ENCODE measurements at places on chromosomes 3 and 15.

GRCh38 chr15:88956906-88957305 lies 43.7 kb upstream of the MFGE8 start:
- DNase-seq = no peak

DNA sequence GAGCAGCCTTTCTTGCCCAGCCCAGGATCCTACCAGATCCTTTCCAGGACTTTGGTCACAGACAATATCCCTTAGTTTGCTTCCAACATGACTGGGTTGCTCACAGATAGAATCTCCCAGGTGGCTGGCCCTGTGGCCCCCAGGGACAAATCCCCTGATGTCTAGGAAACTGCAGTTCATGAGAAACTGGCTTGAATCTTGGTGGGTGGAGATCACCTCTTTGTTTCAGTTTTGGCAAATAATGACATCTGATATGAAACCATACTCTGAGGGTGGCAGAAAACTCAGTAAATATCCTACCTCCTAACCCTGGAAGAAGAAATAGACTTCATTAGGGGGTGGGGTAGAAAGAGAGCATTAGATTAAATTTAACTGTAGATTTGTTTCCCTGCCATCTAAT lies 44.1 kb upstream of the PFN2 start:
- no peak for DNase-seq

GRCh38 chr3:186307594-186308221 lies 54.3 kb downstream of the DGKG start:
- DNase-seq = no peak

- DNase-seq = peak; percentile 42
Measured at GRCh38 chr3:181176601-181177000, 187.1 kb upstream of the DNAJC19 start.

DNA sequence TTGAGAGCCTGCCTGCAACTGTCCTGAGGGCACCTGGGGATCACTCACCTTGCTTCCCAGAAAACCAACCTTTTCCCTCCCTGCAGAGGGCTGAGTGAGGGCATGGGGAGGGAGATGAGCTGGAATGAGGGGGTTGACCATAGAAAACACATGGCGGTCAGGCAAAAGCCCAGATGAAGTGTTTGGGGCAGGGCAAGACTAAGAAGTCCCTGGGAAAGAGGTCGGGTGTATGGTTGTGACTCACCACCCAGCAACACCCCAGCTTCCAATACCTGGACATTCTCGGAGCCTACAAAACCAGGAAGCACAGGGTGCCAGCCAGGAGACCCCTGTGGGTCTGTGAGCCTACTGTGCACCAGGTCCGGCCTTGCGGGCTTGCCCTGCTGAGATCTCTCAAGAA lies 95.3 kb upstream of the ATP2B2 start:
- no peak for DNase-seq

GRCh38 chr3:142608631-142609030 lies 12.4 kb downstream of the PLS1 start:
- no peak for DNase-seq

- no peak for DNase-seq
Measured at GRCh38 chr15:47900751-47901150, 183.4 kb downstream of the SEMA6D start.

DNA sequence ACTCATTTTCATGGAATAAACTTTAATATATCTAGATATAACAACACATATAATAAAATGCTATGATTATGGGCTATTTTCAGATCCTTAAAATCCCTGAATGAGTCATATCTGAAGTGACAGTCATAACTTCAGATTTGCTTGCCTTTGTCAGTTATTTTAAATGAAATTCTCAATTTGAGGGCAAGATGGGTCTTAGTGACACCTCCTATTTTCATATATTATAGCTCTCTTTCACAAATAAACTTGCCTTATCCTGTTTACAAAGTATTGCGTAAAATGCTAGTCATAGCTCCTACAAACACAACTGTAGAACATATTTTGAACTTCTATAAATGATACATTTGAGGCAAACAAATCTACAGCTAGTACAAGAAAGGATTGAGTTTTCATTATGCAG lies 6.2 kb upstream of the THRB start:
- no peak for DNase-seq

- no peak for DNase-seq
Measured at GRCh38 chr3:106673926-106674569, 703.2 kb upstream of the CCDC54 start.

- DNase-seq = no peak
Measured at GRCh38 chr3:73121669-73122331, 60.3 kb downstream of the EBLN2 start.

GRCh38 chr3:58989163-58989562 lies 60.7 kb downstream of the CFAP20DC start:
- DNase-seq = peak; percentile 50

All from HS-5 (cell line).